ENCODE measurements at places on chromosomes 6 and 20.

DNA sequence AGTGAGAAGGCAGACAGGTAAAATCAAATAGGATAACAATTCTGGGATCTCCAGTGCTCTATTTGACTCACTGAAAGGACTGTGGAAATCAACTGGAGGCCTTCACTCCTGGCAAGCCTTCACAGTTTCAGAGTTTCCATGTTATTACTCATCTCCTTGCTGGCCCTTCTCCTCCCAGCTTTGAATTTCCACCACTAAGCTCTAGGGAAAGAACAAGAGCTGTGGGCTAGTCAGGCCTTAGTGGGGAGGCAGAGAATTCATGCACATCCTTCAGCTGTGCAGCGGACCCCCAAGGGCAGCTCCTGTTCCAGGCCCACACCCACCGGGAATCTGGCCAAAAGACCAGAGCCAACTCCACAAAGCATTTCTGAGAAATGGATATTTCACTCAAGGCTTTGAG, 26.0 kb downstream of the MYLIP start:
- no peak for DNase-seq

DNA sequence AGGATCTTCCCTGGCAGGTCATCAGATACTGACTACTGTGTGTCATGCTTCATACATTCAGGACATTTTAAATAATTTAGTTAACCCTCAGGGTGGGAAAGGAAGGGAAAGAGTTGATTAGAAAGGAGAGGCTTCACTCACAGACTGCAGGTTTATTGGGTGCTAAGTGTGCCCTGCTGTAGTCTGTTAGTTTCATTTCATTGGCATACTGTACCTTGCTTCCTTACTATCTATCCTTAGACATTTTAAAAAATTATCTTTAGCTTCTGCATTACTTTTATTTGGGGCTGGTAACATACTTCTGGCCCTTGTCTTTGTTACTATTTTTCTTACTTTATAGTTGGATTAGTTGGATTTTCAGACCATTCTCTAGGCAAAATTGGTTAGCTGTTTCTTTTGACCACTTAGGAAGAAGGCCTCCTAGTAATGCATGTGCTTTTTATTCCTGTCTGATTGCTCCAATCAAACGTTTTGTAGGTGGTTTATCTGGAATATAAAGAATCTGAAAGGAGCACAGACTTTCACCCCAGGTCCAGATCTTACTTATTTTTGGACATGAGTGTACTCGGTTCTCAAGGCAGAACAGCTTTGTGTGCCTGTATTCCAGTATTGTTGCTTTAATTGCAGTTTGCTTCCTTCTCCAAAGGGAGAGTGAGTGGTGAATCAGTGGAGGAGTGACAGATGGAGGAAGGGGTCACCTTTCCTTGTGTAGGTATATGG, 82.7 kb upstream of the PRDM1 start:
- DNase-seq: no peak

- no peak for DNase-seq
Measured at GRCh38 chr6:167963589-167964057, 33.8 kb upstream of the KIF25 start.

GRCh38 chr6:118333772-118334171, 214.3 kb upstream of the PLN start:
- DNase-seq: no peak

DNA sequence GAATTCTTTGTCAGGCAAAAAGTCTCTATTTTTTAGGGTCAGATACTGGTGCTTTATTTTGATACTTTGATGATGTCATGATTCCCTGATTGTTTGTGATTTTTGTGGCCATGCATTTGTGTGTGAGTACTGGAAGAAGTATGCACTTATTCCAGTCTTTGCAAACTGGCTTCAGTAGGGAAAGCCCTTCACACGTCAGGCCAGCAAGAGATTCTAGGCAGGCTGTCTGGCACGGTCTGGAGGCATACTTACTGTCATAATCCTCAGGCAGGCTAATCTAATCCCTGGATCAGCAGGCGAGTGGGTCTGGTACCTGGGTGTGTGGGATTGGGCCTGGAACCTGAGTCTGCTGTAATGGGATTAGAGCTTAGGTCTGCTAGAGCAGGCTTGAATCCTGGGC, 391.8 kb upstream of the MMS22L start:
- no peak for DNase-seq

DNA sequence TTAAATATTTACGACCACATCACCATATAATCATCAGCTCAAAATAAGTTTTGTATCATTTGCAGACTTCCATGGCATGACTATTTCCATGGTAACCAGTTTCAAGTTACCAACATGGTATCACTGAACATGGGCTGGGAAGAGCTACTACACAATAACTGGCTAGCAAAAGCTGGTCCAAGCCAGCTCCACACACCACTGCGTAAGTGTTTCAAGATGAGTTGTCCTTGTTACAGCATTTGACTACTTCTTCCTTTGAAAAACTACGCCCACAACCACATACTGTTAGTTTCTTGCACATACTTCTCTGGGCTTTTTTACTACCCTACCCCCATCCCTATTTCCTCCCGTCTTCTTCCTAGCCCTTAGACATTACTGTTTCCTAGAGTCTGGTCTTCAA, 8.5 kb downstream of the CD164 start:
- peak; percentile 18 for DNase-seq

GRCh38 chr6:33492093-33492492, 37.7 kb downstream of the ZBTB9 start:
- DNase-seq: no peak

DNA sequence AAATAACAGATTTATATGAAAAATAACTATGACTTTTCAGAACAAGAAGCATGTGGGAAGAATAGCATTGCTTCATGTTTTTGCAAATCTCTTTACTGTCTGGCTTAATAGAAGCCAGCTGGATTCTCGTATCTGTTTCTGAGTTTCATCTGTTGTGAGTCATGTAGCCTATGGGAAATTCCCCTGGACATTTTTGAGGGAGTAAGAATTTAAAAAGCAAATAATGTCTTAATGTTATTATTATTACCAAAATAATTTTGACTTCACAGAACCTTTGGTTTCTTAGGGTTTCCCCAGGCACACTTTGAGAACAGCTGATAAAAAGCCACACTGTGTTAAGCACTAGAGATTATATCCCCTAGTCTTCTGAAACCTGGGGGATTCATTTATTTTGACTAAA, 75.8 kb downstream of the SYCP2L start:
- DNase-seq: no peak

DNA sequence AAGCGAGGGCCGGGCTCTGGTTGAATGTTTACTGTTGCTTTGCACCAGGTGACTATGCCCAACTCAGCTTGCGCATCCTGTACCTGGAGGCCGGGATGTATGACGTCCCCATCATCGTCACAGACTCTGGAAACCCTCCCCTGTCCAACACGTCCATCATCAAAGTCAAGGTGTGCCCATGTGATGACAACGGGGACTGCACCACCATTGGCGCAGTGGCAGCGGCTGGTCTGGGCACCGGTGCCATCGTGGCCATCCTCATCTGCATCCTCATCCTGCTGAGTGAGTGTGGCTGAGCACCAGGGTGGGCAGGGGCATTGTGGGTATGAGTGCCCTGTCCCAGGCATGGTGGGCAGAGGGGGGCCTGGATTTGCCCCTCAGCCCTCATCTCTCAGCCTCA, 136.1 kb downstream of the TAF4 start:
- DNase-seq: no peak

DNA sequence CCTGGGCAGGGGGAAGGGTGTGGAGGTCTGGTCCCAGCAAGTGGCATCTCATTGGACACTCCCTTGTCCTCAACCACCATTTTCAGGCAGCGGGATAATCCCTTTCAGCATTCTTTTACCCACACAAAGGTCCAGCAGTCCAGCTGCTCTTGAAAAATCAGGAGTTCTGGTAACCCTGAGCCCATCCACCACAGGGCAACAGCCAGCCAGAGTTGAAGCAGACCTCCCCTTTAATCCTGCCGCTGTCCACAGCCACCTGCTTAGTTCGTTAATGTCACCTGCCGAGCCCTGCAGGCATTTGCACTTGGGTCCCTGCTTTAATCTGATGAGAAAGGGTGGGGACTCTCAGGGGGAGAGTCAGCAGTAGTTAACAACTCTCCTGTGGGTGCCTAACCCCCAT, 11.1 kb downstream of the TMEM74B start:
- DNase-seq: no peak

DNA sequence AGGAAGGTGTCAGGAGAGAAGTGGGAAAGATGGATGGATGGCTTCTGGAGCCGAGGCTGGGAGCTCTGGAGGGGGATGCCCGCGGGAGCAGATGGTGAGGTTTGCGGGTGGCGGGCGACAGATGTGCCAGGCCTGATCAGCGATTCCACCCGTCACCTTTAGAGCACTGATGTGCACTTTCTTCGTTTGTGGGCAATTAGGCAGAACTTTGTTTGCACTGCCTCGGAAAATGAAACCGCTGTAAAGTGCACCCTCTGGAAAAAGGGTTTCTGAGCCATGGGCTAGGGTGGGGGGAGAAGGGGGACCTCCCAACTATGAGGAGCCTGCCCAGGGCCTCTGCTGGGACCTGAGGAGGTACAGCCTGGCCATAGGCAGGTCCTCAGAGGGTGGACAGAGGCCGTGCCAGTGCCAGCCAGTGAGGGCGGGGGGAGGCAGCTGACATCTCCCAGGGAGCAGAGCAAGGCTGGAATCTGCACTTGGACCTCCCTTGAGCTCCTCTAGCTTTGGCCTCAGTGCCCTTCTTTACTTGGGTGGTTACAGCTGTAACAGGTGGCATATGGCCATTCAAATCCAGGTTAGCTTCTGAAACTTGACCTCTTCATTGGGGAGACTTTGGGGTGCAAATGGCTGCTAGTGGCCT, 58.7 kb downstream of the CD40 start:
- no peak for DNase-seq

DNA sequence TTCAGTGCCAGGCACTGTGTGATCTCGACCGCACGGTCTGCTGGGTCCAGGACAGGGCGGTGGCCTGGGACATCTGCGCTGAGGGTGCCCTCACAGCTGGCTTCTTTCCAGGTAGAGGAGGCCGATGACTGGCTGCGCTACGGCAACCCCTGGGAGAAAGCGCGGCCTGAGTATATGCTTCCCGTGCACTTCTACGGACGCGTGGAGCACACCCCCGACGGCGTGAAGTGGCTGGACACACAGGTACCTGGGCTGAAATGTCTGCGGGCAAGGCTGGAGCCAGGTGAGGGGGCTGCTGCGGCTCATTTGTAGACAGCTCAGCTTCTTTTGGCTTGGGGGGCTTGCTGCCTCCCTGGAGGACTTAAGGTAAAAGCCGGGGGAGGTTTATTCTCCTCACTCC, 26.6 kb downstream of the PYGB start:
- DNase-seq: peak; percentile 4

GRCh38 chr6:106125925-106126435, 39.8 kb downstream of the PRDM1 start:
- DNase-seq: no peak

GRCh38 chr20:41174782-41175181, 37.4 kb downstream of the PLCG1 start:
- peak; percentile 3 for DNase-seq

- no peak for DNase-seq
Measured at GRCh38 chr6:27295301-27296079, 16.6 kb downstream of the POM121L2 start.

DNA sequence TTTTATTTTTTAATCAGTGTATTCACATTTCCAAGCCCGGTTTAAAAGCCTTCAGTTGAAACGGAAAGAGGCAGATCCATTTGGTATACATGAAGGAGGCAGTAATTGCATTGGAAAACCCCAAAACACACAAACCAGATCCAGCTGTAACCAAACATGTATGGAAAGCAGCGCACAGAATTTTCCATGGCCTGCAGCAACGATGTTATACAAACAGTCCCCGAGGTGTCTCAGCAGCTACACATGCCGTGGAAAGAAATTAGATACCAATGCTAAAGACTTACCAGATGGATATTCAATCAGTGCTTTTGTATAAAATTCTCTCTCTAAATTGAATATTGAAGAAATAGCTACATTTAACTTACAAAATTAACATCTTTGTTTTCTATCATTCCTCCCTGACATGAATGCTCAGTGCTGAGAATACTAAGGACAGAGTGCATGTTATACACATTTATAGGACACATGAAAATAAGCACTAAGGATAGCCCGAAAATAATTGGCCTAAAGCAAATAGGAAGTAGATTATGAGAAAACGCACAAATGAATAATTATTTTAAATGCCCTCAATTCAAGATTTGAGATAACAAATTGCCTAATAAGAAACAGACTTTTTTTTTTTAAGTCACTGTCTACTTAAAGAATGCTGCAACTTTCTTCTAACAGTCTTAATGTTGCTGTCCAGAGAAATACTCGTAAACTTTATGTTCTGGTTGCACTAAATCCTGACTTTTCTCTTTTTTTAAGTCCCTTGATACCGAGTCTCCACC, 713.1 kb downstream of the HDGFL1 start:
- no peak for DNase-seq

- no peak for DNase-seq
Measured at GRCh38 chr6:3814539-3814938, 34.6 kb upstream of the FAM50B start.

DNA sequence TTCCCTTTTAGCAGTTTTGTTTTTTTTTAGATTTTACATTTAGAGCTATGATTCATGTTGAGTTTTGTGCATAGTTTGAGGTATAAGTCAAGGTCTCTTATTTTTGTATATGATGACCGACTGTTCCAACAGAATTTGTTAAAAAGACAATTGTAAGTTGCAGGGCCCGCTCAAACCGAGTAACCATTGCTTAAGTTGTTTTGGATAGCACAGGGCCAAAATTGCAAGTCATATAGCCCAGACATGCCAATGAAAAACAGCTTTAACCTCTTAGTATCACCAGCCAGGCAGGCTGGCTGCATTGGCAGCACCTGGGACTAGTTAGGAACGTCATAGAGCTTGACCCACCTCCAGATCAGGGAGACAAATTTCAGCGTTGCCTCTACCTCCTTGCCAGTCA, 47.3 kb downstream of the PFDN4 start:
- no peak for DNase-seq

DNA sequence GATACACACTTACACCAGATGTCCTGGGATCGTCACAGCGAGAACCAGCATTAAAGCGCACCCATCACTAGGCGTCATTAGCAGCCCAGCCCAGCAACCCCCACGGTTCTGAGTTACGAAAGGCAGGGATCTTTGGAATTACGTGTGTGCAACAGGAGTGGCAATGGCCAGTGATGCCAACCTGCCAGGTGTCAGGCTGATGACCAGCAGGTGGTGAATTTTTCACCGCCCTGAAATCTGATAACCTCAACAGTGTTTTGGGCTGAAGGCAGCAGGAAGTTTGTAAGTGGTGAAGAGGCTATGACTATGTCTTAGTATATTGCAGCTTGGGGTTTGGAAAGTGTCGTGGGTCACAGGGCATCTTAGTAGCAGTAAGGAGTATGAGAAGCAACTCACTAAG, 166.1 kb downstream of the TMEM242 start:
- DNase-seq: no peak

DNA sequence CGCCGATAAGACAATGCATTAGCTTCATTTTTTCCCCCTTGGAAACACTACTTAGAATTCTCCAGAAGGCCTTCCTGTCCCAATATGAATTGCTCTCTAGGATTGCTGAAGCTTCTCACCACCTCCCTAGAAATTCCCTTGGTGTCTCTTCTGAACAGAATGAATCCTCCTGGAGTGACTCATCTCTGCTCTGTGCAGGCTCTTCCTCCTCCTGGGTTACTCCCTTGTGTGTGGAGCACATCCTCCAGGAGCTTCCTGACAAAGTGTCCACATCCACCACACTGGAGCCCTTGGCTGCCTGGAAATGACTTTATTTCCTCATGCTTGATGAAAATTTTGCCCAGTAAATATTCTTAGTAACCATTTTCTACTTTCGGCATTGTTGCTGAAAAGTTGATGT, 54.4 kb downstream of the DTNBP1 start:
- no peak for DNase-seq
